ENCODE measurements at places on chromosomes 6 and 20.
A peak's percentile ranks its signal among the peaks of the same experiment; 100 is the strongest.

DNA sequence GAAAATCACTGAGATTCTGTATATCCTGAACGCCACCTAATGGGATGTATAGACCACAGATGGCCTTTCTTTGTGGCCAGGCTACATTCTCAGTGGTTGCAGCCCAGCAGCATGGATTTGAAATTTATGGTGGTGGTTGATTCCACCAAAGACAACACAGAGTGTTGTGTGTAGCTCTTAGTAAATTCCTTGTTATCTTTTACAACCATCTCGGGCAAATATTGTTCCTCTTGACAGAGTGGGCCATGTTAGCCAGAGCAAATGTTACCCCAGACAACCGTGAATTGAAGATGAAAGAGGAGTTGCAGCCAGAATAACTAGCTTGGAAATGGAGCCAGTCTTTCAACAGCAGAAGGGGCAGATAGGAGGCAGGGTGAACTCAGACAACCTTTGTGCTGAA lies 39.5 kb downstream of the SLC24A3 start:
- no peak for DNase-seq

- no peak for DNase-seq
These were observed 60.1 kb upstream of the TFAP2D start for GRCh38 chr6:50653253-50653652.

DNA sequence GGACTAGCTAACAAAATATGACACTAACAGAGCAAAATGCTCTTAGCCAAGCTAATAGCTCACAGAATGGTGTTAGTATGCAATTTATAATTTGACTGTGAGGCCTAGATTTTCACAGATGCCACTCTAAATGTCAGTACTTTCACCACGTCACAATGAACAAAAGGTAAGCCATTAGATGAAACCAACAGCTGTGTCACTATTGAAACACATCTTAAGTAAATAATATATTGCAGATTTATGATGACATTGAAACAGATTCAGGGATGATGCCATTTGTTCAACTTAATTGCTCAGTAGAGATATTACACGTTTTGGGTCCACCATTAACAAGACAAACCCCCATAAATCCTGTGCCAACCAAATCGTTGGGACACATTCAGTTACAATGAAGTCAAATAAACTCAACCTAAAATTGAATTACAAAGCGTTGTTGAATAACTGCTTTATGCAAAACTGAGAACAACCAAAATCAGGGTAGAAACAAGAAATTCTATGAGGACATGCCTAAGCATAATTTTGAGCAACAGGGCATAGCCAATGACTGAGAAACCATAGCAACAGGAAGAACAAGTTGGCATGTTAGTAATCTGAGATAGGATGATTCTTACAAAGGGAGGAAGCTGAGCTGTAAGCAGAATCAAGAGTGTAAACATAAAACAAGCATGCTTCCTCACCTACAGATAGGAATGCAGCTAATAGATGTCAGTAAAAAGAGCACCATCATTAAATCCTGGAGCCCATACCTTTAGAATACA lies 85.6 kb upstream of the KHDRBS2 start:
- no peak for DNase-seq

GRCh38 chr20:63495741-63496595 lies 2.9 kb downstream of the EEF1A2 start:
- peak; percentile 89 for DNase-seq

DNA sequence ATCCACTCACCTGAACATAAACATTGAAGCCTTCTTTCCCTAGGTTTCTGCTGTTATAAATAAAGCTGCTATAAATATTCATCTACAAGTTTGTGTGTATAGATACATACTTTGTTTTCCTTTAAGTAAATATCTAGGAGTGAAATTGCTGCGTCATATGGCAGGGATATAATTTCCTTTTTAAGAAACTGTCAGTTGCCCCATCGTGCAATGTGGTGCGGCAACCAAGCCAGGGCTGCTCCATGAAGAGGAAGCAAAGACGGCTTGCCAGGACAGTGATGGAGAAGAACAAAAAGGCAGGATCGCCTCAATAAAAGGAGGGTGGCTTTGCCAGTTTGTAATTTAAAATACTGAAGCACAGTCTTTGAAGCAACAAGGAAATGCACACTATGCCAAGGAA lies 36.6 kb downstream of the CITED2 start:
- no peak for DNase-seq

DNA sequence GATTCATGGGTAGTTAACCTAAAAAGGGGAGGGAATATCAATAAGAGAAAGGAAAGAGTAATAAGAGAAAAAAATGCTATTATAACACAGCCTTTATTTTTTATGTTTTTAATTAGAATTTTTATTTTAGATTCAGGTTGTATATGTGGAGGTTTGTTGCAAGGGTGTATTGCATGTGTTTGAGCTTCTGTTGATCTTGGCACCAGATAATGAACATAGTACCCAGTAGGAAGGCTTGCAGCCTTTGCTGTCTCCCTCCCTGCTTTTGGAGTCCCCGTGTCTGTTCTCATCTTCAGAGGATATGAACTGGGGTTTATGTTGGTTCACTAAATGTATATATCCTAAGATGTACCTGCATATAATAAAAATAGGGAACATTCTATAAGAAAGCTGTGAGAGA lies 250.0 kb downstream of the UST start:
- no peak for DNase-seq

GRCh38 chr20:10789386-10789785 lies 115.6 kb upstream of the JAG1 start:
- DNase-seq = no peak

DNA sequence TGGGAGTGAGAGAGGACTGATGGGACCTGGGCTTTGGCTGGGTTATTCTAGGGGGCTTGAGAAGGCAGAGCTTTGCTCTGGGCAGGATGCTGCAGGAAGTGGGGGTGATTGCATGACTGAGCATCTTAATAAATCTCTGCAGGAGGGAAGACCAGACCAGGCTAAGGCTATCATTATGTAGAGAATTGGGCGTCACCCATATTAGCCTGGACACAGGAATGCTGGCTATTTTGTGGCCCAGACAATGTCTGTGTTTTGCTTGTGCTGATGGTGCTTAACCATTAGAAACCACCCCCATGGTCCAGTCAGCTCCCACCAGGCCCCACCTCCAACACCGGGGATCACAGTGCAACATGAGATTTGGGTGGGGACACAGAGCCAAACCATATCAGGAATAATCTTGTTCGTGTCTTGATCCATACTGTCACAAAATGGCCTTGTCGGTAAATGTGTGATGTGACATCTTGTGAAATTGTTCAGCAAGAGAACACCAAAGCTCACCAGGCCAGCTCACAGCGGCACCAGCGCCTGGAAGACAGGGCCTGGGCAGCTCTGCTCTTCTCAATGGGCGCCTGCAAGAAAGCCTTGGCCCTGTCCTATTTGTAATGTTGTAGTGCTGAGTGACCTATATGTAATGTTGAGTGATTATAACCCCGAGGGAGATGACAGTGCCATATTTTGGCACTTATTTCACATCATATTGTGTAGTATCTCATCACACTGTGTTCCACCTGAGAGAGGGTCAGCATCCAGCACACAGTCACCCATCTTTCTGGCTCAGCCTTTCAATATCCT lies 211.8 kb downstream of the QKI start:
- DNase-seq = no peak

DNA sequence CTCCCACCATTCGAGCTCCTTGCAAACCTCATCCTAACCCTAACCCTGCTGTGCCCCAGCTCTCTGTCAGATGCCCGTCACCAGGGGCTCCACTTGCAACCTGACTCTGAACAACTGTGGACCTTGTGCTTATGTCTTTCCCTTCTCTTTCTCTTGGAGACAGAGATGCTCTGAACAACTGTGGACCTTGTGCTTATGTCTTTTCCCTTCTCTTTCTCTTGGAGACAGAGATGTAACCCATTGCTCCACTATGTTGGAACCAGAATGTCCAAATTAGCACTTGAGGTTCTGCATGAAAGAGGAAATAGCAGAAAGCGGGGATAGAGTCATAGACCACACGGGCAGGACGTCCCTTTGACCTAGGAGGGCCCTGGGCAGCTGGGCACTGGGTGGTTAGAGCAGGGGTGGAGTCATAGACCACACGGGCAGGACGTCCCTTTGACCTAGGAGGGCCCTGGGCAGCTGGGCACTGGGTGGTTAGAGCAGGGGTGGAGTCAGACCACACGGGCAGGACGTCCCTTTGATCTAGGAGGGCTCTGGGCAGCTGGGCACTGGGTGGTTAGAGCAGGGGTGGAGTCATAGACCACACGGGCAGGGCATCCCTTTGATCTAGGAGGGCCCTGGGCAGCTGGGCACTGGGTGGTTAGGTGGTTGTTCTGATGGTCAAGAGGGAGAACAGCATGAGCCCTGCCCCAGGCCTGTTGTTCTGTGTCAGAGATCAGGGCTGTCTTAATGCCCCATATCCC lies 22.2 kb downstream of the PCMTD2 start:
- DNase-seq = no peak

- DNase-seq = no peak
These were observed 200.7 kb downstream of the PREX1 start for GRCh38 chr20:48626938-48627736.
